ENCODE measurements at places on chromosomes 5 and 9.

- DNase-seq, result no peak
Measured at GRCh38 chr9:14085810-14086209, 228.1 kb downstream of the NFIB start.

- no peak for DNase-seq
Measured at GRCh38 chr9:127336506-127337352, 60.2 kb upstream of the SLC2A8 start.

DNA sequence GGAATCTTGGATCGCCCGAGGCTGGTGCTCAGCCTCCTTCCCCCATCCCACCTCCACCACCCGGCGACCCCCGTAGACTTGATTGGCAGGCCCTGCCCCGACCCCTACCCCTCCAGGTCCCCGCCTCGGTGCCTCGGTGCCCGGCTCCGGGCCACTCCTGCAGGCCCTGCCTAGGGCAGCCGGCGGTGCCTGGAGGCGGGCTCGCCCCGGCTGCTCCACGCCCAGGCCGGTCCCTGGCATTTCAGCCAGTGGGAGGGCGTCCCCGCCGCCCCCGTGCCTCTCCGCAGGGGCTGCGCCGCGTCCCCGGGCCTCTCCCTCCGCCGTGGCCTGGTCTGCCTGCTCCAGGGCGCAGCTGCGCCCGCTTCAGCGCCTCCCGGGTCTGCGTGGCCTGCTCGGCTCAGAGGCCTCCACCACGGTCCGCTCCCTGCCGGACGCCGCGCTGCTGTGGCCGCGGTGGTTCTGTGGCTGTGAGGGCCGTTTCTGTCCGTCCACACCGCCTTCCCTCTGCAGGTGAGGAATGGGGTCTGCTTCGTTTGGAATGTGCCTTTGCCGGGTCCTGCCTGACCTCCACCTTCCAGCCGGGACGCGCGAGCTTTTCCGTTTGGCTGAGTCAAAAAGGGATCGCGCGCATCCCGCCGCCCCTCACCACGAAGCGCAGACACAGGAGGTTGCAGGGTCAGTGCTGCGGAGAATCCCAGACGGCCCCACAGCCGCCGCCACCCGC lies 48.3 kb upstream of the IRX4 start:
- DNase-seq, result no peak

DNA sequence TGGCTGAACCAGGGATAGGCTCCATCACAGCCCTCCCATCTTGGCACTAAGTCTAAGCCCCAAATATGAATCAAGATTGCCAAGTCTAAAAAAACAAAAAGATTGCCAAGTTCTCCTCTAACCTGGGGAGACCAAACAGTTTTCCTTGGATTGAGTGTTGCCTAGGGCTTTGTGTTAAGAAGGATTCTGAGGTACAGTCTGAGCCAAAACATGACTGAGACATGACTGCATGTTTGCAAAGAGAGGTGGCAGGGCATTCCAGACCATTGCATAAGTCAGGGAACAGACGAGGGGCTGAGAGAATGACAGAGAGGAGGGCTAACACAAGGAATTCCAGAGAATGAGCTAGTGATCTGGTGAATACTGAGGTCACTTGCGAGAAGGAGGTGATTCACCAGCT lies 11.4 kb downstream of the LAMC3 start:
- DNase-seq, result no peak

- no peak for DNase-seq
Measured at GRCh38 chr5:10836986-10837385, 76.0 kb upstream of the DAP start.

GRCh38 chr9:124384210-124384609 lies 31.0 kb downstream of the PSMB7 start:
- DNase-seq, result no peak

- no peak for DNase-seq
Measured at GRCh38 chr5:126499278-126499677, 76.1 kb downstream of the GRAMD2B start.

Measured in stimulated activated CD8-positive, alpha-beta memory T cell treated with anti-CD3 and anti-CD28 coated beads, Interleukin-7, amount 100 ng/mL, for 4 hours (primary cell).